ENCODE measurements at places on chromosomes 4 and X.

GRCh38 chr4:142128529-142128928, 492.1 kb downstream of the IL15 start:
- DNase-seq, result no peak

- no peak for DNase-seq
Measured at GRCh38 chr4:61336488-61336887, 136.4 kb downstream of the ADGRL3 start.

- no peak for DNase-seq
Measured at GRCh38 chr4:81605271-81605670, 133.6 kb upstream of the RASGEF1B start.

- DNase-seq, result no peak
Measured at GRCh38 chrX:433771-434170, 47.1 kb upstream of the PPP2R3B start.

DNA sequence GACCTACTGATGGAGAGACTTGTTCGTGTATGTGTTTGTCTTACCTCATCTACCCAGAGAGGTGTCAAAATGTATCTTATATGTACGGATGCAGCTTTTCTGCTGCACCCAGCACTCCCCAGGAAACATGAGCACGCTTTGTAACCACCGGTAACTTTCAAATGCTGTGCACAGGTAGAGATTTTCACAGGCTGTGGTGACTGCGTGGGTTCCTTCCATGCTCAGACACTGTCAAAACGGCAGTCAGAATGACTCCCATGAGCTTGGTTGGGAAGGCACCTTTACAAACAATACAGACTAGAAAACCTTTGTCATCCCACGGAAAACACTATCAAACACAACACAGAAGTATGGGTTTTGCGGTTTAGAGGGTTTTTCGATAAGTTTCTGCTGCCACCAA, 28.2 kb downstream of the F11 start:
- DNase-seq, result no peak

DNA sequence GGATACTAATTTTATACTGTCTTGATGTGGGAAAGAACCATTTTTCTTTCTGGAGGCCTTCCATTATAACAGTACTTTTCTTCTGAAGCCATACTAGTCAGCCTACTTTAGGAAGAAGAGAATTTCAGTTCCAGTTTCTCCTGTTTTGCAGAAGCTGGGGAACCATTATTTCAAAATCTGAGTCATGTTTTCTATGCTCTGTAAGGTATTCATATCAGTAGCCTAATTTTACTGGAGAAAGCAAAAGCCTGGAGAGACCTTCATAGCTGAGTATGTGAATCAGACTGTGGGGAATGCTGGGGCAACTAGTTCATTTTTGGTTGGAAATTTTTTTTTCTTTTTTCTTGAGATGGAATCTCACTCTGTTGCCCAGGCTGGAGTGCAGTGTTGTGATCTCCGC, 22.4 kb downstream of the AFF1 start:
- no peak for DNase-seq

GRCh38 chr4:76998251-76998901, 48.8 kb downstream of the SEPTIN11 start:
- no peak for DNase-seq
